ENCODE measurements at places on chromosomes 6 and 20.

- no peak for DNase-seq
These were observed 250.9 kb upstream of the CITED2 start for GRCh38 chr6:139625081-139625939.

GRCh38 chr20:57393321-57394120 is 2.3 kb downstream of the RBM38 start:
- no peak for DNase-seq

DNA sequence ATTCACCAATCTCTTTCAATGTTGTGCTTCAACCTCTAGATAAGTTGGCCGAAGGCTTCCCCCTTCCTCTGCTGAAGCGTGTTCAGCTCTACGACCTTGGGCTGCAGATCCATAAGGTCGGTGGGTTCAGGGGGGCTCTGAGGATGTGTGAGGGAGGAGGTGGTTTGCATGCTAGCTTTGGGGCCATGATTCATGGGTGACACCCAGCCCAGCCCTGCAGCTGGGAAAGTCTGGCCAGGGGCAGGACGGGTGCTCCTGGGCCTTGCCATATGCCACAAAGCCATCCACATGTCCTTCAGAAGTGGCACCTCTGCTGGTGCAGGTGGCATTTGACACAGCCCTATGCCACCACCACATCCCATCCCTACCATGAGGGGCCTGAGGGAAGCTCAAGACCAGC is 27.6 kb downstream of the LBP start:
- DNase-seq = no peak

GRCh38 chr6:3484192-3484591 is 27.3 kb upstream of the SLC22A23 start:
- peak; percentile 81 for DNase-seq

- DNase-seq = no peak
These were observed 83.2 kb upstream of the PAX1 start for GRCh38 chr20:21622097-21622857.

GRCh38 chr6:67345946-67346345 is 1289.1 kb upstream of the ADGRB3 start:
- DNase-seq = peak; percentile 26

DNA sequence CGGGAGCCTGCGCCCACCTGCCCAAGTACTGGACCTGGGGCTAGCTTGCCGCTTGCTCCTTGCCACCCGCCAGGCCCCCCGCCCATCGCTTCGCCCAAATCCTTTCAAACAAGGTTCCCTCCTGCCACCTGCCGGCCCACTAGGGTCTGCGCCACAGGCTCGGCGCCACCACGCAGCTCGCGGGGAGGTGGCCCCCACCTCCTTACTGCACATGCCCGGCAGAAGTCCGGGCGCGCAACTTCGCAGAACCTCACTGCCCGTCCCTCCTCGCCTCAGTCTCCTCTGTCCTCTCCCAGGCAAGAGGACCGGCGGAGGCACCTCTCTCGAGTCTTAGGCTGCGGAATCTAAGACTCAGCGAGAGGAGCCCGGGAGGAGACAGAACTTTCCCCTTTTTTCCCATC is 11.2 kb downstream of the GNAS-AS1 start:
- peak; percentile 35 for DNase-seq

- DNase-seq = no peak
These were observed 477 bp upstream of the MOXD1 start for GRCh38 chr6:132401618-132402285.

DNA sequence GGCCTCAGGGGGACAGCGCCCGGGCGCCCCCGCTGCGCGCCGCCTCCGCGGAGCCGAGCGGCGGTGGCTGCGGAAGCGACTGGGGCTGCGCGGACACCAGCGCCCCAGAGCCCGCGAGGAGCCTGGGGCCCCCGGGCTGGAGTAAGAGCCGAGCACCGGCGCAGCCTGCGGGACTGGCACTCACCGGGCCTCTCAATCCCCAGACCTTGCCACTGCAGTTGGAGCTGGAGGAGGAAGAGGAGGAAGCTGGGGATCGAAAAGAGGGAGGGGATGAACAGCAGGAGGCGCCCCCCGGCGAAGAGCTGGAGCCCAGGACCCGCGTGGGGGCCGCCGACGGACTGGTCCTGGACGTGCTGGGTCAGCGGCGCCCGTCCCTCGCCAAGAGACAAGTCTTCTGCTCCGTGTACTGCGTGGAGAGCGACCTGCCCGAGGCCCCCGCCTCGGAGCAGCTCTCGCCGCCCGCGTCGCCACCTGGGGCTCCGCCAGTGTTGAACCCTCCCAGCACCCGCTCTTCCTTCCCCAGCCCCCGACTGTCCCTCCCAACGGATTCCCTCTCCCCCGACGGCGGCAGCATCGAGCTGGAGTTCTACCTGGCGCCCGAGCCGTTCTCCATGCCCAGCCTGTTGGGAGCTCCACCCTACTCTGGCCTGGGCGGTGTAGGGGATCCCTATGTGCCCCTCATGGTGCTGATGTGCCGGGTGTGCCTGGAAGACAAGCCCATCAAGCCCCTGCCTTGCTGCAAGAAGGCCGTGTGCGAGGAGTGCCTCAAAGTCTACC is 590 bp downstream of the RNF217 start:
- DNase-seq = peak; percentile 57

DNA sequence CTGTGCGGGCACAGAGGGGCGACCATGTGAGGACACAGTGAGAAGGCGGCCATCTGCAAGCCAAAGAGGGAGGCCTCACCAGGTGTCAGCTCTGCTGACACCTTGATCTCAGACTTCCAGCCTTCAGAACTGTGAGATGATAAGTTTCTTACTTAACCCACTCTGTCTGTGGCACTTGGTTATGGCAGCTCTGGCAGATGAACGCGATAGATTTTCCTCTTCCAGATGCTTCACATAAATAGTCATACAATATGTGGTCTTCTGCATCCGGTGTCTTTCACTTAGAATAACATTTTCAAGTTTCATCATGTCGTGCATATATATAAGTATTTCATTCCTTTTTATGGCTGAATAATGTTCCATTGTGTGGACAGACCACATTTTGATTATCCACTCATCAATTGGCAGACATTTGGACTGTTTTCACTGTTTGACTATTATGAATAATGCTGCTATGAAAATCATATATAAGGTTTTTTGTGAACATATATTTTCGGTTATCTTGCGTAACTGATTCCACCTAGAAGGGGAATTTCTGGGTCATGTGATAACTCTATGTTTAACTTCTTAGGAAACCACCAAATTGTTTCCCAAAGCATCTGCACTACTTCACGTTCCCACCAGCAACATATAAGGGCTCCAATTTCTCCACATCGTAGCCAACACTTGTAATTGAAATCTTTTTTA is 30.2 kb downstream of the PRR18 start:
- DNase-seq = no peak

GRCh38 chr20:25287631-25288290 is 39.9 kb downstream of the PYGB start:
- no peak for DNase-seq

- DNase-seq = peak; percentile 49
These were observed 16.6 kb downstream of the SLC2A12 start for GRCh38 chr6:134035823-134036296.

GRCh38 chr6:132456700-132457143 is 55.4 kb upstream of the MOXD1 start:
- DNase-seq = no peak

GRCh38 chr6:5403076-5403475 is 141.8 kb downstream of the FARS2 start:
- no peak for DNase-seq

All from iris pigment epithelial cell (primary cell).